ENCODE measurements at places on chromosomes 13 and 19.

DNA sequence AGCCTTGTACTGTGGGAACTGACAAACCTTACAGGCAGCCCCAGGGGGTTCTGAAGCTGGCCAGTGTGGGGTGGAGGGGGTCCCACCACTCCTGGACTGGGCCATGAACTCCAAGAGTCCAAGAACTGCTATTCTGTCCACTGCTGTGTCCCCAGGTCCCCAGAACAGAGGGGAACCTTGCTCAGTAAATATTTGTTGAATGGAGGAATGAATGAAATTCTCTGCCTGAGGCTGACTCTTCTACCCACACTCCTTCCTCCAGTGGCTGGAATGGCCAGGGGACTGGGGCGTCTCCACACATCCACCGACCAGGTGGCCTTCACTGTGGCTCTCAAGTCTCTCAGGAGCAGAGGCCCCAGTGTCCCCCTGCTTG, 11.6 kb downstream of the WIZ start:
- no peak for DNase-seq

- DNase-seq = peak; percentile 57
Measured at GRCh38 chr13:77516342-77516789, 19.1 kb upstream of the SCEL start.

DNA sequence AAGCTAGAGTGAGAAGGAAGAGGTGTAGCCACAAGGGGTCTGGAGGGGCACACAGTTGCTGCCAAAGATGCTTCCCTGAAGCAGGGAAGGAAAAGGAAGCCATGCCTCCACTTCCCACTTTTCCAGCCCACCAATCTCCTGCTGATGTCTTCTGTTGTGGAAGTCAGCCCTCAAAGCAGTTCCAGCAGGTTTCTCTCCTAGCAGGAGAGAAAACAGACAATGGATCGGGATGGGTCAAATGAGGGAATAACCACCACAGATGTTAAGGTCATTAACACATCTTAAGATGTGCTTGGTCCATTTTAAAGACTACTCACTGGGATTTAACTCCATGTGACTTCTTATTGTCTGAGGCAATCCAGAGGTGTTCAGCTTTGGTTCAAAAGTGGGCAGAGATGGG, 284.1 kb upstream of the SOX21 start:
- DNase-seq = no peak

DNA sequence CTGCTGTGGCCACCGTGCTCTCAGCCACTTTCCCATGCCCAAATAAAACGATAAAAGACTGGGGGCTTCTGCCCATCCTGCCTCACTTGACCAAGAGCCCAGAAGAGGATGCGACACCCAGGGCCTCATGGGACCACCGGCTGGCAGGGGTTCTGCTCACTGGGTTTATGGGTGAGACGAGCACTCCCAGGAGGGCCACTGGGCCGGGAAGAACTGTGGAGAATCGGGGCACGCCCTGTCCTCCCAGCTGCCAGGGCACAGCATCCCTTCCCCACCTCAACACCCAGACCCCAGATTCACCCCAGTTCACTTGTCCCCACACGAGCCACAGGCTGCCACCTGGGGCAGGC, 4.7 kb upstream of the F10 start:
- no peak for DNase-seq

DNA sequence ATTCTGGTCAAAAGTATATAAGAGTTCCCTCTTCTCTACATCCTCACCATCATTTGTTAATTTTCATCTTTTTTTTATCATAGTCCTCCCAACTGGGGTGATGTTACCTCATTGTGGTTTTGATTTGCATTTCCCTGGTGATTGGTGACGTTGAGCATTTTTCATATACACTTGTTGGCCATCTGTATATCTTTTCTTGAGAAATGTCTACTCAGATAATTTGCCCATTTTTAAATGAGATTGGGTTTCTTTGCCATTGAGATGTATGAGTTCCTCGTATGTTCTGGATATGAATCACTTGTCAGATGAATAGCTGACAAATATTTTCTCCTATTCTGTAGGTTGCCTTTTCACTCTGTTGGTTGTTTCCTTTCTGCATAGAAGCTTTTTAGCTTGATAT, 2.4 kb downstream of the CD33 start:
- no peak for DNase-seq

DNA sequence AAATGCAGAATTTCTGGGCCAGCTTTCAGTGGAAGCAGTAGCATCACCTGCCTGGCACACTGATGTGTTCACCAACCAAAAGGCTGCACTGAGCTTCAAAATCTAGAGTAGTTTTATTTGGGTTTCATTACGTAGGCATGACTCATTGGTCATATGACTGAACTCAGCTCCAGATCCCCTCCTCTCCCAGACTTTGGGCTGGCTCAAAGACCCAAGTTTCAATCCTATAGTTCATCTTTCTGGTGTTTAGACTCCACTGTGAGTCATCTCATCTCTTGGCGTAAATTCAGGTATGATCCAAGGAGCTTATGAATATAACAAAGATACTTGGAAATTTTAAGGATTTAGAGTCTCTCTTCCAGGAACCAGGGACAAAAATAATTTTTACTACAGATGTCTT, 17.7 kb downstream of the ZMYM5 start:
- peak; percentile 29 for DNase-seq

GRCh38 chr13:113390874-113391497, 27.1 kb upstream of the GRTP1 start:
- DNase-seq = no peak

GRCh38 chr13:109231888-109232287, 554.5 kb downstream of the IRS2 start:
- no peak for DNase-seq

GRCh38 chr13:95724252-95724651, 47.3 kb downstream of the DNAJC3 start:
- no peak for DNase-seq

- no peak for DNase-seq
Measured at GRCh38 chr13:21796066-21796465, 125.2 kb downstream of the FGF9 start.

DNA sequence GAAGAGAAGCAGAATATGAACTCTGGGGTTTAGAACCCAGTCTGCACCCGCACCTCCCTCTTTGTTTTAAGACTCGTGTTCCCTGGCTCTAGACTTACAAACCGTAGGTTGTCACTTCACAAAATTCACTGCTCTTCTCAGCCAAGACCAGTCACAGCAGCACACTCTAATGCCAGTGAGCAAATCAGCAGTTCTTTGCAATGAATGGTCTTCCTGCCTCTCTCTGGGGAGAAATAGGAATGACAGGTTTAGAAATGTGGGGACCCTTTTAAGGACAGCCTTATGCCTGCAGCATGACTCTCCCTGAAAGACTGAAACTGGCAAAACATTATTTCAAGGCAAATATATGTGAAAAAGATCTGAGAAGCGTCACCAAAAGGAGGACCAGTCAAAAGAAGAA, 156.9 kb downstream of the KCTD15 start:
- no peak for DNase-seq

- no peak for DNase-seq
Measured at GRCh38 chr19:45498411-45499195, at the start of gene PPM1N. Gene PPM1N (plus strand): TSS chr19:45498443. CDS start chr19:45498473, 30 bp downstream.

DNA sequence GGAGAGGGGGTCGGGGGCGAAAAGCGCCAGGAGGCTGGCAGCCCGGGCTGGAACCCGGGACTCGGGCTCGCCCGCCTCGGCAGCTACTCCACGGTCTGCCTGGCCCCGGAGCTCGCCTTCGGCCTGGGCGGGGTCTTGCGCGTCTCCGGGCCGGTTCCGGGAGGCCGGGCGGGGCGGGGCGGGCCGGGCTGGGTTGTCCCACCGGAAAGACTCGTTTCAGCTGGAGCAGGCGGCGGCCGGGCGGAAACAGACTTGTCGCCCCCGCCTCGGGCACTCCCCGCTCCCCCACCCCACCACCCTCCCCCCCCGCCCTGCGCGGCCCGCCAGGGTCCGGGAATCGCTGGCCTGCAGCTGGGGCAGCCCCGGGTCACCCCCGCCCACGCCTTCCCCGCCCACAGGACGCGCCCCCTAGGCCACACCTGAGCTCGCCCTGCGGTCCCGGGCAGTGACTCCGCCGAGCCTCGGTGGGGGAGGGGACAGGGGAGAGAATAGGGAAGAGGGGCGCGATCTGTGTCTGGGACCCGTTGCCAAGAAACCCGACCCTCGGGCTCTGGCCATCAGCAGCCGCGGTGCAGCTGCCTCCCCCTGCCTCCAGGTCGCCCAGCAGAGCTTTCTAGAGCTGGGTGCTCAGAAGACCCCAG, 109.4 kb downstream of the KCTD15 start:
- DNase-seq = no peak
